ENCODE measurements at places on chromosomes 3 and 15.

- no peak for DNase-seq
Observed at GRCh38 chr15:87638554-87639083, 617.9 kb downstream of the NTRK3 start.

DNA sequence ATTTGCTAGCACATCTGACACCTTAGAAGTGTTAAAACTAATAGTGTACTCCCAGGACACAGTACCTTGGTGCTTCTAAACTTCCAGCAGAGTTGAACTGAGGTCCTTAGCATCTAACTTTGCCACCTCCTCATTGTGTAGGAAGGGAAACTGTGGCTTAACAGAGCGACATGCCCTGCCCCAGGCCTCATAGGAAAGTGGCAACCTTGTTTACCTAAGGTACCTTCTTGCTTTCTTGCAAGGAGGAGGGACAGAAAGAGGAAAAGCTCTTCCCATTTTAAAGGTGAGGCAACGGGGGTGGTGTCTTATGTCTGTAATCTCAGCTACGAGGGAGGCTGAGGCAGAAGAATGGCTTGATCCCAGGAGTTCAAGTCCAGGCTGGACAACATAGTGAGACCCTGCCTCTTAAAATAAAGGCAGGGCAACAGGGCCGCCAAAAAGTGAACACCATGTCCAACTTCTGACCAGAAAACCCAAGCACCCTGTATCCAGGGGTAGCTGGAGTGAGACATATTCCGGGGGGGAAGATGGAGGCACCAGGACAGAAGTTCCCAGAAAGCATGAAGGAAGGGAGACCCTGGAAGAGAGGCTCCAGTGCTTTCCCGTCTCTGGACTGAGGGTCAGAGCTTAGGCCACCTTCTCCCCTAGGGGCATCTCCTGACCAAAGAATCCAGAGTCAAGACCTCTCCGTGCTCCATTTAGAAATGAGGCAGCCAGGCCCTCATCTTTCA lies 540 bp upstream of the KLHL40 start:
- no peak for DNase-seq

DNA sequence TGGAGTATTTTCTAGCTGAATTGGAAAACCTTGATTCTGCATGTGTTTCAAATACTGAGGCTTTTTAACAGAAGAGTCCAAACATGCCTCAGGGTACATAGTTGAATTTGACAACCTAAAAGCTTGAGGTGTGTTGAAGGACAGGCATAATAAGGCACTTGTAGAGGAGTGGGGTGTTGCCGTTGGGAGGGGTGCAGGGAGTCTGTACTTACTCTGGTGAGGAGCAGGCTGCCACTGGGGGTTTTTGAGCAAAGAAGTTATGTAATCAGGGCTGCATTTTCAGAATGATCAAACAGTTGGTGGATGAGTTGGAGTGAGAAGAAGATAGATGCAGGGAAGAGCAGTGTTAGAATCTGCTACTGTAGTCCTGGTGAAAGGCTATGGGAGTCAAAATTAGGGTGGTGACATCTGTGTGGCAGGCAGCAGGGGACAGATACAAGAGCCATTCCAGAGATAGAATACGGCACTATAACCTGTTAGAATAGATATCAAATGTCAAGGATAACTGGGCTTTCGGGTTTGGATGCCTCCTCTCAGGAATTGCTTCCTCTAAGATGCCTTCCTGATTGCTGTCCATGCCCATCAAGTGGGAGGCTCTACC lies 161.6 kb downstream of the GHSR start:
- no peak for DNase-seq

GRCh38 chr15:79455361-79455760 lies 23.2 kb downstream of the MINAR1 start:
- no peak for DNase-seq

DNA sequence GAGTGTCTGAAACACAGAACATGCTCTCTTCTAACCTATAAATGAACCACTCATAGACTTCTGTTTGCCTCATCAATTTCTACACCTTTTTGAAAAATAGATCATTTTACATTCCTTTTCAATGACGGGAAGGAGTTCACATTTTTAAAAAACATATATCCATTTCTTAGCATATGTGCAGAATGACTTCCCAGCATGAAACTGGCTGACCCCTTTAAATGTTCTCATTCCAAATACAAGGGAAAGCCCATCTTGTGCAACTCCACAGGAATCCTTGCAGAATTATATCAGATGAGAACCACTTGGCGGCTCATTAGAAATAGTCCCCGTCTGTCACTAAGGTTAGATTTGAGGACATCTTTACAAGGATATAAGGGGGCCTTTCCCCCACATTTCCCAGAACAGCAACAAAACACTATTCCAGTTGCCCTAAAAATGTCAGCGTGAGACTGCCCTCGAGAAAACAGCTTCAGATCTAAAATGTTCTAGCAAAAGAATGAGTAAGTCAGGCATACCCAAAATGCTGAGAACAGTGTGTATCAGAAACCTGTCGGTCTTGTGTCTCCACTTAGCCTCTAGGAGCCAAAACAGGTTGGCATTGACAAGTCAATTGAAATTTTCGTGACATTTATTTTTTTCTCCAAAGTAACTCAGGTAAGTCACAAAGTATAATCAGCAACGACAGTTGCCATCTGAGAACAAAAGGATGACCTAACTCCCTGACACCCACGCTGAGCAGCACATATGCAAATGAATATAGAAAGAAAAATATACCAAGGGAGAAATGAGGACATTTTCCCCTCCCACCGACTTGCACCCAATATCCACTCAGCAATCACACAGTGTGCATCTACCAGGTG lies 63.1 kb downstream of the FOXP1 start:
- DNase-seq, result no peak
